ENCODE measurements at places on chromosomes 2 and 18.
A peak's percentile ranks its signal among the peaks of the same experiment; 100 is the strongest.

DNA sequence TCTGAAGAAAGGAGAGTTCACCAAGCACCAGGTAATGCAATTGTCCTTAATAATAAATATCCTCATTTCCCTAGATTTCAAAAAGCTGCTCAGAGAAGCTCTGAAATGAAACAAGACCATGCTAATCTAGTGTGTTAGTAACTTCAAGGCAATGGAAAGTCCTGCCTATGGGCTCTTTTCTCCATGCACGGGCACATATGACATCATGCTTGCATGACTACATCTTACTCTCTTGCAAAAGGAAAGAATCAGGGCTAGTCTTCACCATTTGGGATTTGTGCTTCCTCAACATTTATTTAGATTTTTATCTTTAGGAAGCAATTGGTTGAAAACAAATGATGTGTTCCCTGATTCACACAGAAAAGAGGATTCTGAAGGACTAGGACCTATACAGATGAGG, 204.0 kb upstream of the POU3F3 start:
- no peak for DNase-seq

DNA sequence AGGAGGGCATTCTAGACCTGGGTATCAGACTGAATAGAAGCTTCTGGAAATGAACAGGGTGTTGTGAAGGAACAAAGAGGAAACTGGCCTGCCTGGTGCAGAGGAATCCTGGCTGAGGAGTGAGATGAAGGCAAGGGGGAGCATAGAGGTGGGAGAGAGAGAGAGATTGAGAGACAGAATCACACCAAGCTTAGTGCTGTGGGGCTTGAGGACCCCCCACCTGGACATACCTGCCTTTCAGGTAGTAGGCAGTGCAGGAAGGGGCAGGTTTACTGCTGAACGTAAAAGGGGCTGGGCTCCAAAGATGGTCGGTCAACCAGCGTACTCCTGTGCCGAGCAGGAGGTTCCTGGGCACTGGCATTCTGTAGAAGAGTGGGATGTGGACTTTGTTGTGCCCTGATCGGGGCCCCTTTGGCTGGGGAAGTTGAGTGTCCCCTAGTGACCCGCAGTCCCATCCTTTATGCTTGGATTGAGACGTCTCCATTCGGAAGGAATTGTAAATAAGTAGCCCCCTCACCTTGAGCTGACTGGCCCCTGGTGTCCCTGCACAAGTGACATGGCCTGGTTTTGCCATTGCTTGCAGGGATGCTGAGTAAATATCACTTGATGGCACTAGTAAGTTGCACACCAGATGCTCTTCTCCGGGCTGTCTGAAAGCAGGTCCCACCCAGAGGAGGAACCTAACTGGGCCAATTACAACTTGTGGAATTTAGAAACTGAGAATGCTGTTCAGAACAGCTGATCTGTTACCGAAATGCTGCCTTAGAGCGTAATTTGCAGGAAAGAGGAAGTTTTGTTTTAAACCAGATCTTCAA, 1.4 kb downstream of the UBE2F start:
- DNase-seq = no peak

GRCh38 chr2:78351208-78351607, 674.3 kb upstream of the REG3G start:
- DNase-seq = peak; percentile 58

GRCh38 chr18:36809590-36810381, 19.0 kb downstream of the TPGS2 start:
- peak; percentile 87 for DNase-seq

GRCh38 chr2:198004173-198004572, 199.8 kb downstream of the PLCL1 start:
- peak; percentile 3 for DNase-seq

GRCh38 chr2:82345910-82346309, 2041.4 kb upstream of the LRRTM1 start:
- no peak for DNase-seq

DNA sequence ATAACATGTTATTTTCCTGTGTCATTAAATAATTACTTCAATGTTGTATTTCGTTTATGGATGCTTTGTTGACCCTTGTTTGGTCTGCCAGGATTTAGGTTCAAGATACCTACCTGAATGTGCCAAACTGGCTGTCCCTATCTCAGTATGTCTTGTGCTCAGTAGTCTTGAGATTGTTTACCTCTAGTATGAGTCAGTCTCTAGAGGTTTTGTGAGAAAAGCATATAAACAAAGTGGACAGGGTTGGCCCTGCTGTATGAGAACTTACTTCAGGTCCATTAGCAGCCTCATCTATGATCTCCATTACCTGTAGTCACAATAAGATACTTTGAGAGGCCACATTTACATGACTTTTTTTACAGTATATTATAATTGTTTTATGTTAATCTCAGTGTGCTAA, 17.8 kb downstream of the DDX18 start:
- DNase-seq = no peak

GRCh38 chr2:23042216-23042906, 342.6 kb upstream of the KLHL29 start:
- peak; percentile 15 for DNase-seq

- DNase-seq = no peak
These were observed 224.8 kb downstream of the NUP35 start for GRCh38 chr2:183349091-183349490.

GRCh38 chr18:68623342-68623741, 91.6 kb downstream of the TMX3 start:
- DNase-seq = peak; percentile 66

DNA sequence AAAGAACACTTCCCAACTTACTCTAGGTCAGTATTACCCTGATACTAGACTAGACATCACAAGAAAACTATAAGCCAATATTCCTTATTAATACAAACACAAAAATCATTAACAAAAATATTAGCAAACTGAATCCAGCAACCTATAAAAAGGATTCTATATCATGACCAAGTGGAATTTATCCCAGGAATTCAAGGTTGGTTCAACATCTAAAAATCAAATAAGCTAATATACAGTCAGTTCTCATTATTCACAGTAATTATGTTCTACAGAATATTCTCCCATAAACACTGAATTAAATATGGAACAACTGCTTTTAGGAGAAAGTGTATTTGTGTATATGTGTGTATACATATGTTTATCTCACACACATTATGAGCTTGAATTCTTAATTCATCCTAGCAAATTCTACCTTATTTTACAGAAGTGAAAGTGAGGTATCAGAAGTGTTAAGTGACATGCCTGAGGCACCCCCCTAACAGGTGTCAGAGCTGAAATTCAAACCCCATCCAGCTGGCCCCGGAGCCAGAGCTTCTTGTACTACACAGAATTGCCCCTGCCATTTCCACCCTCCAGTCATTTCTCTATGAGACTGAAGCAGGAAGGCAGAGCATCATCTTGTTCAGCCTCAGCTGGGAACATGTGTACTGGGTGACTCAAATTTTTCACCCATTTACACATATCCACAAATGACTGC, 77.8 kb downstream of the MALT1 start:
- DNase-seq = no peak

- DNase-seq = no peak
These were observed 15.8 kb downstream of the PFN4 start for GRCh38 chr2:24107336-24107735.

- no peak for DNase-seq
These were observed 88.1 kb downstream of the NRXN1 start for GRCh38 chr2:50943791-50944190.

- DNase-seq = no peak
These were observed 57.3 kb downstream of the VIT start for GRCh38 chr2:36753706-36754221.

DNA sequence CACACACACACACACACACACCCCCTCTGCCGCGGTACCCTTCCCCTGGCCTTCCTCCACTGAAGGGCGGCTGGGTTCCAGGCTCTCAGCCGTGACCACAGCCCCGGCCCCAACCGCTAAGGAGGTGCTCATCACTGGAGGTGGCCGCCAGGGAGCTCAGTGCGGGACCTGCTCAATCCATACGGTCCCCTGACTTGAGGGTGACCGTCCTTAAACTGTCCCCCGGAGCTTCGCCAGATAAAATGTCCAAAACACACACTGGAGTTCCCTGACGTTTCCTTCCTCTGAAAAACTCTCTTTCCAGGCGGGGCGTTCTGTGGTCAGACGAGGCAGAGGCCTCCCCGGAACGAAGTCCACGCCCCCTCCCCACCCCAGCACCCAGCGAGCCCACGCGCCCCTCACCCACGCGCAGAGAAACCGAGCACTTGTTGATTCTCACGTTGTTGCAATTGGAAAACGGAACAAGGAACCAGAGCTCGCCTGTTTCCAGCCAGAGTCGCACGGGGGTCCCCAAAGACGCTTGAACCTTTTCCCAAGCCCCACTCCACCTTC, 1.4 kb downstream of the MBP start:
- peak; percentile 42 for DNase-seq

GRCh38 chr2:20744366-20745335, 77.7 kb downstream of the GDF7 start:
- DNase-seq = no peak

DNA sequence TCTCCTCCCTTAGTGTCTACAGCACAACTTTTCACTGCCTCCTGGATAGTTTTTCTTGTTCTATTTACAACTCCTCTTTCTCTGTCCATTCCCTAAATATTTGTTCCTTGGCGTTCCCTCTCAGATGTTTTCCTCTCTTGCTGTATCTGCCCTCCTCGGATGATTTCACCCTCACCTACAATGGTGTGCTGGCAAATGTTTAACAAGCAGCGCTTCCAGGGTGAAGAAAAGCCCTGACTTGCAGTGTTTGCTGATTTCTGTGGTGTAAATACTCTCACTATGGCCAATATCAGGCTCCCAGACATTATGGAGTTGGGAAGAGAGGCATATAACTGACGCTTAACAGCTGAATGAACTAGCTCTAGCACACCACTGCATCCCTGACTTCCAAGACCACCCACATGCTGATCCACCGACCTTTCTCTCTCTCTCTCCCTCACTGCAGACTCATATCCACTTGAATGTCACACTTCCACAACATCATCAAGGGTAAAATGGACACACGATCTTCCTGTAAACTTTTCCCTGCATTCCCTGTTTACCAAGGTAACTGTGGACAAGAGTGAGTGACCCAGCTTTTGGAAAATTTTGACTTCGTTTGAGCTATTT, 31.5 kb upstream of the SPTBN1 start:
- no peak for DNase-seq

- no peak for DNase-seq
These were observed 10.1 kb upstream of the SULT1C2 start for GRCh38 chr2:108278631-108279030.

GRCh38 chr18:62678847-62679485, 36.4 kb upstream of the PHLPP1 start:
- no peak for DNase-seq

GRCh38 chr2:237453671-237454070, 33.4 kb upstream of the MLPH start:
- DNase-seq = no peak

DNA sequence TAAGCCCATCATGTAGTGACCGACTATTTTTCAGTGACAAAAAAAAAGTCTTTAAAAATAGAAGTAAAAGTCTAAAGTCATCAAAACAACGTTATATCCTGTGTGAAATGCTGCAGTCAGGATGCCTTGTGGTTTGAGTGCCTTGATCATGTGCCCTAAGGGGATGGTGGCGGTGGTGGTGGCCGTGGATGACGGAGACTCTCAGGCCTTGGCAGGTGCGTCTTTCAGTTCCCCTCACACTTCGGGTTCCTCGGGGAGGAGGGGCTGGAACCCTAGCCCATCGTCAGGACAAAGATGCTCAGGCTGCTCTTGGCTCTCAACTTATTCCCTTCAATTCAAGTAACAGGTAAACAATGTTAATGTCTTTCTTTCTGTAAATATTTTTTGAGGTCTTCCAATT, at the start of gene CD28:
CD28 (plus strand) TSS at position 237 of the 400 bp plus-strand sequence; CDS start at position 295, 58 bp downstream.
- no peak for DNase-seq

DNA sequence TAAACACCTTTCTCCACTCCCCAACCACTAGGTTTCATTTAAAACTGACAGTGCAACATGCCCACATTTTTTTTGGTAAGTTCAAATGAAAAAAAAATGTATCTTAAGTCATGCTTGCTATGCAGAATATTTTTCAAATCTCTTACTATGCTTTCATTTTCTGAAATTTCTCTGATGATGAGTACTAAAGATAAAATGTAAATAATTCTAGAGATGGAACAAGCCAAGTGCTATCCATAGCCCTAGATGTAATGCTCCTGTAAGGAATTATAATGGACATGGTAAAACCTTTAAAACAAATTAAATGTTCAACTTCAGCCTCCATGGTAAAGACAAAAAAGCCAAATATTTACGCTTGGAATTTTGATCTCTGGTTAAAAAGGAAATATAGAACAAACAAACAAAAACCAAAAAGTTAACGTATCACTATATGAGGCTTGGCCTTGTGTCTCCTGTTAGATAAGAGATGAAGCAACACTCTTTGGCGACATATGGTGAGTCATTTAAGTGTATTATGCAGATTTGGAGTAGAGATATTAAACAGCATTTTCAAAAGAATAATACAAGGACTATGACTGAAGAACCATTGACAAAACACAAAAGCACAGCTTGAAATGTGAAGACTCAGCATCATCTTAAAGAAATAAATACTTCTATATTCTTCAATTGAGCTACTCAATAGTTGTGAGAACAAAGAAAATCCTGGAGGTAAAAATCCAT, 392.0 kb upstream of the LYPD1 start:
- no peak for DNase-seq

GRCh38 chr2:138823666-138824065, 43.5 kb upstream of the NXPH2 start:
- no peak for DNase-seq

GRCh38 chr2:223026357-223027110, 25.5 kb upstream of the KCNE4 start:
- no peak for DNase-seq

- DNase-seq = no peak
These were observed 53.2 kb upstream of the GPR45 start for GRCh38 chr2:105188343-105188742.

DNA sequence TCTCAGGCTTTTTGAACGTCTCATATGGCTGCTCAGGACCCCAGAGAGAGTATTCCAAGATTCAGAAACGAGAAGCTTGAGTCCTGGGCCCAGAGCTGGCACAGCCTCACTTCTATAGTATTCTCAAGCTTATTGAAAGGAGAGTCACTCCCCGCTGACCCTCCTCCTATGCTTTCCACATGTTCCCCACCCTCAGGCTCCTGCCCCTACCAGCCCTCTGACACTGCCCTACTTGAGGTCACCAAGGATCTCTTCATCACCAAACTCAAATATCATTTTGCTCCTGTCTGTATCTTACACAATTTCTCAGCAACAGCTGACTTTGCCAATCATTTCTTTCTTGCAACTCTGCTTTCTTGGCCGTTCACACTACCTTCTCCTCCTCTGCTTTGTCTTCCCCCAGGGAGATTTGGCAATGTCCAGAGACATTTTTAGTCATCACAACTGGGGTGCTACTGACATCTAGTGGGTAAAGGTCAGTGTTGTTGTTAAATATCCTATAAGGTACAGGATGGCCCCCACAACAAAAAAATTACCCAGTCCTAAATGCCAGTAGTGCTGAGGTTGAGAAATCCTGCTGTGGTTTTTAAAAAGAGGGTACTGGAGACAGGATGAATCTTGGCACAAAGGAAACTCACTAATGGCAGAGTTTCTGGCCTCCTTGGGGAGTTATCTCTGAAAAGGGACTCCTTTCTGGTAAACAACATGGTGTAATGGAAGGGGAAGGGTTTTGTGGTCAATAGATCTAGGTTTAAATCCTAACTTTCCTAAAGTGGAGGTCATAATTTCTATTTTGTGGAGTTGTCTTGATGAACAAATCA, 26.9 kb upstream of the INSIG2 start:
- DNase-seq = peak; percentile 56

Measured in RKO (cell line).